ENCODE measurements at places on chromosomes 4 and X.

DNA sequence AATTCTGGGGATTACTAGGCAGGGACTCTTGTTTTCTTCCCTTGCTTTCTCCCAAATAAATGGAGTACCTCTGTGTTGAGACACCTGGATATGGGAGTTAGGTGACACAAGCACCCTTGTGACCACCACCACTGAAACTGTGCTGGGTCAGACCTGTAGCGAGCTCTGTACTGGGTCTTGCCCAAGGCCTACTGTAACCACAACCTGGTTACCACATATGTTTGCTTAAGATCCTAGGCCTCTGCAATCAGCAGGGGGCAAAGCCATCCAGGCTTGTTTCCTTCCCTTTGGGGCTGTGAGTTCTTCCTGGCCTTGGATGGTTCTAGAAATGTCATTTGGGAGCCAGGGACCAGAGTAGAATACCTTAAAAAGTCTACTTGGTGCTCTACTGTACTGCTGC, 49.4 kb downstream of the LPAR4 start:
- no peaks in the 10 kb centered on the region for H3K36me3 ChIP-seq
- no peak overlapping the region for H3K4me3 ChIP-seq
- no peak for DNase-seq
- no peak overlapping the region for H3K27ac ChIP-seq

GRCh38 chrX:137166591-137166990, 132.8 kb upstream of the GPR101 start:
- H3K36me3 ChIP-seq = no peaks in the 10 kb centered on the region
- no peak overlapping the region for H3K27ac ChIP-seq
- no peaks in the 10 kb centered on the region for H3K4me1 ChIP-seq
- no peak overlapping the region for H3K4me3 ChIP-seq

DNA sequence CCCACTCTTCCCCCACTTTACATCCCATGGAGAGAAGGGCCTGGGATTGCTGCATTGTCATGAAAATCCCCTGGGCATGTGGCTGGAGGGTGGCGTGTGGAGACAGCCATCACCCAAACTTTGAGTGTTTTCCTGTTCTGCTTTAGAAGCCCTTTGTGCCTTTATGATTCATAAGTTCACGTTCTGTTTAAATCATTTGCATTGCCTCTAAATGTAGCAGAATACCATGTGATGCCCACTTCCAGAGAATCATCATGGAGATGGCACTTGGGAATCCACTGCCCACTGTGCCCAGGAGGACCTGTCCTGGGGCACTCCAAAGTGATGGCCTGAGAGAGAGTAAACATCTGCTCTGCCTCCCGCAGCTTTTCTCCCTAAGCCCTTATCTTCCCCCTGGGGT, 52.8 kb downstream of the MED28 start:
- H3K36me3 ChIP-seq = no peaks in the 10 kb centered on the region
- no peak overlapping the region for H3K4me3 ChIP-seq
- peaks cover 42% of the 10 kb centered on the region for H3K27me3 ChIP-seq
- no peak for DNase-seq
- peaks cover 2% of the 10 kb centered on the region for H3K4me1 ChIP-seq

DNA sequence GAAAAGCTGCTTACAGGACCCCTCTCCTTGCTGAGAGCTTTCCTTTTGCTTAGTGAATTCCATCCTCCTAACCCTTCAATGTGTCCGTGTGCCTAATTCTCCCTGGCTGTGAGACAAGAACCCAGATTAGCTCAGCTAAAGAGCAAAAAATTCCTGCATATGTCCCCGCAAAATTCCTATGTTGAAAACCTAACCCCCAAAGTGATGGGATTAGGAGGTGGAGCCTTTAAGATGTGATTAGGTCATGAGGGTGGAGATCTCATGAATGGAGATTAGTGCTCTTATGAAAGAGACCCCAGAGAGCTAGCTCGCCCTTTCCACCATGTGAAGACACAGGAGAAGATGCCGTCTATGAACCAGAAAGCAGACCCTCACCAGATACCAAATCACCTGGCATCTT, 503.0 kb upstream of the DIAPH2 start:
- DNase-seq = no peak
- H3K4me1 ChIP-seq = no peaks in the 10 kb centered on the region
- H3K27ac ChIP-seq = no peak overlapping the region
- H3K27me3 ChIP-seq = no peaks in the 10 kb centered on the region
- no peak overlapping the region for H3K4me3 ChIP-seq

DNA sequence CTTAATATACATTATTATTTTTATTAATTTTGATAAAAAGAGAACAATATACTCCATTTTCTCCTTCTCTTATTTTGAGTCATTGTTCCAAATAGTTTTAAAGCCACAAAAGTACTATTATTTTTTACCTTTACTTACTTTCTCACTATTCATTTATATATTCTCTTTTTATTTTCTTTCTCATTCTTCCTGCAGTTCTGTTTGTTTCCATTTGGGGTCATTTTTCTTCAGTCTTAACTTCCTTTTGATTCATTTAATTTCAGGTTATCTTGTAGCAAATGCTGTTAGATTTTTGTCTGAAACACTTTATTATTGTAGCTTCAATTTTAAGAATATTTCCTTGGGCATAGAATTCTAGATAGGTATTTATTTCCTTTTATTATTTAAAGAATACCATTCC, 438.6 kb upstream of the EPHA5 start:
- no peak overlapping the region for H3K4me3 ChIP-seq
- H3K27me3 ChIP-seq = no peaks in the 10 kb centered on the region
- no peaks in the 10 kb centered on the region for H3K4me1 ChIP-seq
- H3K36me3 ChIP-seq = no peaks in the 10 kb centered on the region
- H3K27ac ChIP-seq = no peak overlapping the region
